ENCODE measurements at places on chromosomes 2 and 18.

DNA sequence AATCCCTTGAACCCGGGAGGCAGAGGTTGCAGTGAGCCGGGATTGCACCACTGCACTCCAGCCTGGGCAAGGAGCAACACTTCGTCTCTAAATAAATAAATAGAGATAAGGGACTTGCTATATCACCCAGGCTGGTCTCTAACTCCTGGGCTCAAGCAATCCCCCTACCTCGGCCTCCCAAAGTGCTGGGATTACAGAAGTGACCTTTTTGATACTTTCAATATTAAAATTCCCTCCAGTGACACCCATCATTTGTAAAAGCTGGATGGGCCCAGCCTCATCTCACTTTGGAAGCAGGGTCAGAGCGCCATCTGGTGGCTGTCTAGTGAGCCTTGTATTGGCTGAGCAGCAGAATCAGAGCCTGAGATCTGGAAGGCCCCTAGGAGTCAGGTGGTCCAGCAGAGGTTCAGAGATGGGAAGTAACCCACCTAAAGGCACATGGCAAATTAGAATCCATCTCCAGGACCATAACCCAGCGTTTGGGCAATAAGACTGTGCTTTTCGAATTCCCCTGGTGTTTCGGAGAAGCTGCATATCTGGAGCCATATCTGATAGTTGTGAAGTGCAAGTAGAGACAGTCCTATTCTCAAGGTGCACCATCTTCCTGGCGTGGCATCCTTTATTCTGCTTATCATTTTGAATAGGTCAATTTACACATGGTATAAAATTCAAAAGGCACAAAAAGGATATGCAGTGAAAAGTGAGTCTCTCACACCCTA, 18.3 kb upstream of the SLC35F6 start:
- DNase-seq: peak; percentile 31

- no peak for DNase-seq
Observed at GRCh38 chr18:50494569-50494968, 65.3 kb upstream of the MAPK4 start.

GRCh38 chr2:219441451-219442255, 7.0 kb downstream of the SPEG start:
- peak; percentile 52 for DNase-seq

- DNase-seq: no peak
Observed at GRCh38 chr2:104312684-104313083, 541.2 kb upstream of the POU3F3 start.

- DNase-seq: no peak
Observed at GRCh38 chr2:239456940-239457339, 56.1 kb upstream of the HDAC4 start.

DNA sequence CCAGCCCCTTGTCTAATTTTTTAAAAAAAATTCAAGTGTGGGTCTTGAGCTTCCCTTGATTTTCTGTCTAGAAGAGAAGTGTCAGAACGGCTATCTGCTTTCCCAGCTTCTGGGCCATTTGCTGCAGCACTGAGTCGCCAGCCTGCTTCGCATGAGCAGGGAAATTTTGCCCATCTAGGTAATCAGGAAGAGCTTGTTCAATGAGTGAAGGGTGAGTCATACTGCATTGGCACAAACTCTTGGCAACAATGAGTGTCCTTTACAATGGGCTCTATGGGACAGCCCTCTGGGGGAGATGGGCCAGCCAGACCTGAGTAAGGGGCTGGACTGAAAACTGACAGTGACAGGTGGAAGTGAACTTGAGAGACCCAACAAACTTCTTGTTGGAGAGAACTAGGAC, 2.4 kb upstream of the RNF144A start:
- DNase-seq: no peak

Measured in NCI-H510A (cell line).